ENCODE measurements at places on chromosomes 7 and 10. TPM values are rescaled to one million over a fixed set of nuclear protein-coding genes. Genes with fewer than 3 reads are reported as not detected.

Gene STEAP2
- total RNA-seq, result 32.1 TPM

GRCh38 chr7:88457320-88457719, 150.6 kb upstream of the STEAP4 start:
- no peaks in the 10 kb centered on the region for H3K36me3 ChIP-seq
- no peak overlapping the region for H3K27ac ChIP-seq
- H3K4me1 ChIP-seq, result no peaks in the 10 kb centered on the region
- no peak for DNase-seq
- no peaks in the 10 kb centered on the region for H3K27me3 ChIP-seq

Gene VSTM4
- 12.2 TPM for total RNA-seq

Gene GALNT17
- 43.2 TPM for total RNA-seq

GRCh38 chr10:70779088-70779487, 6.1 kb downstream of the TBATA start:
- DNase-seq, result no peak
- H3K4me1 ChIP-seq, result no peaks in the 10 kb centered on the region
- H3K27me3 ChIP-seq, result no peaks in the 10 kb centered on the region
- H3K36me3 ChIP-seq, result no peaks in the 10 kb centered on the region

Gene TSPAN33
- 7.5 TPM for total RNA-seq

DNA sequence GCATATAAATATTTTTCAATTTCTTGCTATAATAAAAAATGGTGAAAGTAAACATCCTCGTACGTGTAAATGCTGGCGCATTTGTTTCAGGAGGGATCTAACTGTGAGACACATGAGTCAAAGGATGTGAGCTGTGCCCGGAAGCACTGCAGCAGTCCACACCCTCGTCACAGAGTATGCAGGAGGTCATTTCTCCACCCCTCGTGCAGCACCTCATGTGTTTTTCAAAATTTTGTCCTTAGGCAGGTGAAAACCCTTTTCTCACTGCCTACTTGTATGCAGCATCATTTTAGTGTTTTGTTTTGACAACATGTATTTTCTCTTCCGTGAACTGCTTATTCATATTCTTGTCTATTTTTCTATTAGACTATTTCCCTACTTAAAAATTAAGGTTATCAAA, 162.7 kb downstream of the AVL9 start:
- no peaks in the 10 kb centered on the region for H3K27me3 ChIP-seq
- H3K36me3 ChIP-seq, result no peaks in the 10 kb centered on the region
- no peak for DNase-seq
- no peak overlapping the region for H3K27ac ChIP-seq
- no peaks in the 10 kb centered on the region for H3K4me1 ChIP-seq

GRCh38 chr7:155848691-155849669, 36.7 kb upstream of the SHH start:
- peak; percentile 34 for DNase-seq
- H3K4me1 ChIP-seq, result no peaks in the 10 kb centered on the region
- no peak overlapping the region for H3K27ac ChIP-seq
- H3K4me3 ChIP-seq, result no peak overlapping the region
- H3K27me3 ChIP-seq, result no peaks in the 10 kb centered on the region

Gene ENO4
- total RNA-seq, result 13.0 TPM

Gene CCL24
- not detected for total RNA-seq

Gene PPA1
- 76.7 TPM for total RNA-seq

All from sigmoid colon (tissue), 7 donors.